Tibial artery (tissue), 4 donors: ENCODE measurements at places on chromosomes 3 and 15.

DNA sequence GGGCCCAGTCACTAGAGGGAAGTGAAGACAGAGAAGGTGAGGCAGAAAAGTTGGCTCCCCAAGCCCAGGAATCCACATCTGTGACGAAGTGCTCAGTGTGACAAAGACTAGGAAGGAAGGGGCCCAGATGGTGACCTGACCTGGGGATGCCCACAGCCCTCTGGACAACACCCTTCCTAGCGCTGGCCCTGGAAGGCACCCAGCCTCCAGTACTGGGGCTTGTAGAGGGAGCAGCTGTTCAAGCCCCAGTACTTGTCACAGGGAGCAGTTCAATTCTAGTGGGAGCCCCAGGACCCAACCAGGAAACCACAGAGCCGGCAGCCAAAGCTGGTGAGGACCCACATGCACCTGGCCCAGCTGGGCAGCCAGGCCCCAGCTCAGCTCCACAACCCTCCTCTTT, 190.8 kb downstream of the XXYLT1 start:
- no peak overlapping the region for H3K4me3 ChIP-seq
- H3K4me1 ChIP-seq, result peaks cover 12% of the 10 kb centered on the region
- H3K36me3 ChIP-seq, result no peaks in the 10 kb centered on the region
- no peaks in the 10 kb centered on the region for H3K27me3 ChIP-seq
- DNase-seq, result no peak

- H3K4me3 ChIP-seq, result no peak overlapping the region
- no peaks in the 10 kb centered on the region for H3K36me3 ChIP-seq
These were observed 11.9 kb downstream of the RASA2 start for GRCh38 chr3:141498598-141499223.

DNA sequence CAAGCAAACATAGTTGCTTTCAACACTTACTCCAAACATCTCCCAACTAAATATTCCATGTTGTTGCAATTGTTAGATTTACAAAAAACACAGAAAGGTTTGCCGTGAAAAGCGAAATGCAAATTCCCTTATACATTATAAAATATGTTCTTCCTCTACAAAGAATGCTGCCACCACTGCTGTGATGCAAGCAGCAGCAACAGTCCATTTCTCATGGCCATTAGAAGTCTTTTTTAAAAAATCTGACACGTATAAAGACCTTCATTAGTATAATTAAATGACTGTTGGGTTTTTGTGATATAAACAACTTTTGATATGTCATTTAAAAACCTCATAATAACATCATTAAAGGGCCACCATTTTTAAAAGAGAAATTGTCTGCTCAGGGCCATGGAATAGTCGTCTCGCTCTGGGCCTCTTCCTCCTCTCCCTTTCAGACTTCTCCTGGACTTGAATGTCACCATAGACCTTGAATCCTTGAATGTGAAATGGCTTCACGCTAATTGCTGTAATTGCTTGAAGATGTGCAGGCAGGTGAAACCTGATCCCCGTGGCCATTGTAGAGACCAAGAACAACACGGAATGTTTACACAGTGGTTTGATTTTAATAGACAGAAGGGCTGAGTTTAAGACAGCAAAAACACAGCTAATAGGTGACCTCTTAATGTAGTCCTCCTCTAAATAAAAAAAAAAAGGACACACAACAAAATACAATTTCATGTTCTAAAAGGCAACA, 450.4 kb downstream of the FOXP1 start:
- no peaks in the 10 kb centered on the region for H3K36me3 ChIP-seq
- H3K4me1 ChIP-seq, result peaks cover 63% of the 10 kb centered on the region
- no peak for DNase-seq

- H3K4me1 ChIP-seq, result peaks cover 4% of the 10 kb centered on the region
- no peak overlapping the region for H3K4me3 ChIP-seq
- no peak for DNase-seq
- no peaks in the 10 kb centered on the region for H3K27me3 ChIP-seq
These were observed 32.6 kb downstream of the ETFA start for GRCh38 chr15:76278651-76279050.

- peak overlapping the region; percentile 81 for H3K27ac ChIP-seq
- no peaks in the 10 kb centered on the region for H3K27me3 ChIP-seq
- DNase-seq, result peak; percentile 87
- H3K4me3 ChIP-seq, result no peak overlapping the region
- H3K4me1 ChIP-seq, result no peaks in the 10 kb centered on the region
These were observed 14.6 kb upstream of the DUSP7 start for GRCh38 chr3:52070724-52071621.

DNA sequence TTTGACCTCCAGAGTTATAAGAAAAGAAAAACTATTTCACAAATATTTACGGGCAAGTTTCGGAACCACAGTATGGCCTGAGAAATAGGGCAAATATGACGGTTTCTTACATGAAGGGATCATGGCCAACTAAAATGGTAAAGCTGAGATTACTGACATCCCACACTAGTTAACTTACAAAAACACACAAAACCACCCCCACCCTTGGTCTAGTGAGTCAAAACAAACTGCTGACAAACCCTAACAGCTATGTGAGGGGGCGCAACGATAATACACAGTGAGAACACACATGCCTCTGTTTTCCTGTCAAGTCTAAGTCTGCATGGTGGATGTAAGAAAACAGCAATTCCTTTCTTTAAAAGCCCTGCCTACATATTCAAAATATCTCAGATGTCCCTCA, 32.3 kb downstream of the CBLB start:
- peaks cover 18% of the 10 kb centered on the region for H3K36me3 ChIP-seq
- H3K27ac ChIP-seq, result peak overlapping the region; percentile 46
- DNase-seq, result no peak

GRCh38 chr3:197283045-197283444, 15.4 kb downstream of the DLG1 start:
- H3K27me3 ChIP-seq, result no peaks in the 10 kb centered on the region
- peaks cover 46% of the 10 kb centered on the region for H3K36me3 ChIP-seq
- no peaks in the 10 kb centered on the region for H3K4me1 ChIP-seq
- no peak overlapping the region for H3K4me3 ChIP-seq

DNA sequence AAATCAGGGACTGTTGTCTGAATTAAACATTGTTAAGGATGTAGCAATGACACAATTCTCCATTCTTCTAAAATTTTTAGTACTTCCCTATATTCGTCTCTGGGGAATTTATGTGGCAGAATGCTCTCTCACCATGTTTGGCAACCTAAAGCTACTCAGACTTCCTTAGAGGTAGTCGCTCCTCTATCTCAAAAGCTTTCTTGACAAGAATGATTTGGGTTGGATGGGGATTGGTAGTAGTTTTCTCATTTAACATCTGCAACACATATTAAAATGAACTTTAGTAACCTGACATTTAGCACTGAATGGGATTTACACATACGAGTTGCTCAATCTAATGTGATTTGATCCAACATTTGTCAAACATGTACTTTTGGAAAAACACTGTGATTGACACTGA, 233.3 kb downstream of the RBMS3 start:
- no peaks in the 10 kb centered on the region for H3K27me3 ChIP-seq
- no peak for DNase-seq
- peaks cover 51% of the 10 kb centered on the region for H3K4me1 ChIP-seq
- no peak overlapping the region for H3K27ac ChIP-seq
- H3K36me3 ChIP-seq, result no peaks in the 10 kb centered on the region
- no peak overlapping the region for H3K4me3 ChIP-seq

- no peak overlapping the region for H3K4me3 ChIP-seq
- no peaks in the 10 kb centered on the region for H3K36me3 ChIP-seq
- H3K27me3 ChIP-seq, result no peaks in the 10 kb centered on the region
- H3K27ac ChIP-seq, result no peak overlapping the region
- DNase-seq, result no peak
- H3K4me1 ChIP-seq, result no peaks in the 10 kb centered on the region
These were observed 77.6 kb downstream of the EDEM1 start for GRCh38 chr3:5264896-5265770.

- H3K27ac ChIP-seq, result no peak overlapping the region
- no peak for DNase-seq
- H3K27me3 ChIP-seq, result peaks cover 6% of the 10 kb centered on the region
These were observed 142.0 kb upstream of the ATP2B2 start for GRCh38 chr3:10647376-10647775.

GRCh38 chr3:169245631-169246030, 417.9 kb downstream of the MECOM start:
- DNase-seq, result no peak
- no peaks in the 10 kb centered on the region for H3K4me1 ChIP-seq
- H3K36me3 ChIP-seq, result no peaks in the 10 kb centered on the region
- no peak overlapping the region for H3K4me3 ChIP-seq
- H3K27ac ChIP-seq, result no peak overlapping the region
- no peaks in the 10 kb centered on the region for H3K27me3 ChIP-seq

DNA sequence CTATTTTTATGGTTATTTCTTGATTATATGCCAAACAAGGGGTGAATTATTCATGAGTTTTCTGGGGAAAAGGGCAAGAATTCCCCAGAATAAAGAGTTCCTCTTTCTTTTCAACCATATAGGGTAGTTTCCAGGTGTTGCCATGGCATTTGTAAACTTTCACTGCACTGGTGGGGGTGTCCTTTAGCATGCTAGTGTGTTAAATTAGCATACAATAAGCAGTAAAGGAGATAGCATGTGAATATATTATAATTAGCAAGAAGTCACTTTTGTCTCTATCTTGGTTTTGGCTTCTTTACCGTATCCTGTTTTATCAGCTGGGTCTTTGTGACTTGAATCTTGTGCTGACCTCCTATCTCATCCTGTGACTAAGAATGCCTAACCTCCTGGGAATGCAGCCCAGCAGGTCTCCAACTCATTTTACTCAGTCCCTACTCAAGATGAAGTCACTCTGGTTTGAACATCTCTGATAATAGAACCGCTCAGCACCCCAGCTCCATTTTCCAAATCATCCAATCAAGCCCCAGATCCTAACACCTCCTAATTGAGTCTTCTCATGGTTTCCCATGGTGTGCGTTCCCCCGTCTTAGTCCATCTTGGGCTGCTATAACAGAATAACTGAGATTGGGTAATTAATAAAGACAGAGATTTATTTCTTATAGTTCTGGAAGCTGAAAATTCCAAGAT, 3.4 kb upstream of the SELENOT start:
- H3K36me3 ChIP-seq, result no peaks in the 10 kb centered on the region
- no peak overlapping the region for H3K27ac ChIP-seq
- peaks cover 9% of the 10 kb centered on the region for H3K4me1 ChIP-seq
- DNase-seq, result no peak
- no peak overlapping the region for H3K4me3 ChIP-seq
- no peaks in the 10 kb centered on the region for H3K27me3 ChIP-seq

- H3K27me3 ChIP-seq, result no peaks in the 10 kb centered on the region
- H3K4me3 ChIP-seq, result no peak overlapping the region
- H3K27ac ChIP-seq, result peak overlapping the region; percentile 81
These were observed 108.2 kb upstream of the MBNL1 start for GRCh38 chr3:152160350-152161011.

DNA sequence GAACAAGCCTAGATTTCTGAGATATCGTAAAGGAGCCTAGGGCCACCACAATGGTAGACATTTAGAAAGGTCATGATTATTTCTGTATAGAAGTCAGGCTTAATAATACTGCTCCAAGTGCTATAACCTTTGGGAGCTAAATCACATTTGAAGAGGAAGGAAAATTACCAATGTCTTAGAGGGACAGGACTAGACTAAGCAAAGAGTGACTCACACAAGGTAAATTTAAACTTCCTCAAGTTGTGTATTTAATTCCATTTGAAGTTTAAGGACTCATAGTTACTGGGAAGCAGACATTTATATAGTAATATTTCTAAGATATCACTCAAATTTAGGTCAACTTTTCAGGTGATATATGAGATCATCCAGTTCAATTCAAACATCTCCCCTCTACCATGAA, 227.6 kb upstream of the MME start:
- DNase-seq, result no peak
- H3K27ac ChIP-seq, result no peak overlapping the region
- H3K4me1 ChIP-seq, result no peaks in the 10 kb centered on the region
- no peak overlapping the region for H3K4me3 ChIP-seq

DNA sequence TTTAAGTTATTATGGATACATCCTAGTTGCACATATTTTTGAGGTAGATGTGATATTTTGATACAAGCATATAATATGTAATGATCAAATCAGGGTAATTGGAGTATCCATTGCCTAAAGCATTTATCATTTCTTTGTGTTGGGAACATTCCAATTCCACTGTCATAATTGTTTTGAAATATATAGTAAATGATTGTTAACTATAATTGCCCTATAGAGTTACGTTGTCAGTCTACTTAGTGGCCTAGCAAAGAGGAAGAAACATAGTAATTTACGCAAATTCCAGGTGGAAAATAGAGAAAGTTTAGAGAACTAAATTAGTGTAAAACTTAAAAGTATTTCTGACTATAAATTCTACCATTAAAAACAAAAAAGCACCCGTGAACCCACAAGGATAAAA, 24.9 kb downstream of the NXPE3 start:
- no peaks in the 10 kb centered on the region for H3K4me1 ChIP-seq
- H3K27me3 ChIP-seq, result no peaks in the 10 kb centered on the region
- no peak for DNase-seq
- peaks cover 24% of the 10 kb centered on the region for H3K36me3 ChIP-seq
- no peak overlapping the region for H3K4me3 ChIP-seq
- H3K27ac ChIP-seq, result no peak overlapping the region

DNA sequence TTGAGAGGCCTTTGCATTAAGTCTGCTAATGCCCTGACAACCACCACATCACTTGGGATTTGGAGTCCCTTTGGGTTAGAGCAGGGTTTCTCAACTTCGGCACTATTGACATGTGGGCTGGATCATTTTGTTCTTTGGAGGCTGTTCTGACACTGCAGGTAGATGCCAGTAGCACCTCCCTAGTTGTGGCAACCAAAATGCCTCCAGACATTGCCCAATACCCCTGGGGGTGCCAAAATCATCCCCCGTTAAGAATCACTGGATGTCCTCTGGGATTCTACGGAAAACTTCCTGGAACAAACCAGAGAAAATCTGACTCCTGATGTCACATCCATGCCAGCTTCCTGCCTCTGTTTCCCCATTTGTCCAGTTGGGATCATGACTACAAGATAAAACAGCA, 37.2 kb upstream of the BLM start:
- DNase-seq, result peak; percentile 70
- H3K36me3 ChIP-seq, result no peaks in the 10 kb centered on the region
- H3K27me3 ChIP-seq, result no peaks in the 10 kb centered on the region
- no peak overlapping the region for H3K4me3 ChIP-seq
- peaks cover 13% of the 10 kb centered on the region for H3K4me1 ChIP-seq
- H3K27ac ChIP-seq, result peak overlapping the region; percentile 78

GRCh38 chr15:39367596-39367995, 213.3 kb upstream of the THBS1 start:
- no peak overlapping the region for H3K4me3 ChIP-seq
- H3K27me3 ChIP-seq, result no peaks in the 10 kb centered on the region
- no peaks in the 10 kb centered on the region for H3K36me3 ChIP-seq
- no peak for DNase-seq

DNA sequence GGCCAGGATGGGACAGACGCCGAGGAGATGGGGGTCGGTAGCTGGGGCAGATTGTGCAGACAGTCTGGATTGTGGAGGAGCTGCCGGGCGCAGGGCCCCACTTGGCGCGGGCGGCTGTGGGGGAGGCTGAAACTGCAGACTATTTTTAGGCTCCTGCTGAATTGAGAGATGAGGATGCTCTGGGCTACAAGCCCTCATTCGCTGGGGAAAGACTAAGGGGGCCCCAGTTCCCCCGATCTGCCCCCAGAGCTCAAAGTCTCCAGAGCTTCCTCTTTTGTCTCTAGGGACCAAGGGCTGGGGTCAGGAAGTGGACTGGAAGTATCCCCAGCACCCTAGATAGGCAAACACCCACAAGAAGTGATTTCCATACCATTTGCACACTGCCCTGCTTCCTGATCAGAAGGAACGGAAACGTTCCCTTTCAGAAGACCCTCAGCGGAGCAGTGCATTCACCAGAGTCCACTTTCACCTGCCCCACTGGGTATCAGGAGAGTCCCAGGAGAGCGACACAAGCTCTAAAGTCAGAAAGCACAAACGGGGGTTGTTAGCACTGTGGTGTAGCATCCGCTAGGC, 29.7 kb downstream of the SEMA7A start:
- H3K4me1 ChIP-seq, result no peaks in the 10 kb centered on the region
- no peak overlapping the region for H3K4me3 ChIP-seq
- no peak overlapping the region for H3K27ac ChIP-seq
- no peak for DNase-seq
- no peaks in the 10 kb centered on the region for H3K36me3 ChIP-seq
